ENCODE measurements at places on chromosomes 13 and 19.

DNA sequence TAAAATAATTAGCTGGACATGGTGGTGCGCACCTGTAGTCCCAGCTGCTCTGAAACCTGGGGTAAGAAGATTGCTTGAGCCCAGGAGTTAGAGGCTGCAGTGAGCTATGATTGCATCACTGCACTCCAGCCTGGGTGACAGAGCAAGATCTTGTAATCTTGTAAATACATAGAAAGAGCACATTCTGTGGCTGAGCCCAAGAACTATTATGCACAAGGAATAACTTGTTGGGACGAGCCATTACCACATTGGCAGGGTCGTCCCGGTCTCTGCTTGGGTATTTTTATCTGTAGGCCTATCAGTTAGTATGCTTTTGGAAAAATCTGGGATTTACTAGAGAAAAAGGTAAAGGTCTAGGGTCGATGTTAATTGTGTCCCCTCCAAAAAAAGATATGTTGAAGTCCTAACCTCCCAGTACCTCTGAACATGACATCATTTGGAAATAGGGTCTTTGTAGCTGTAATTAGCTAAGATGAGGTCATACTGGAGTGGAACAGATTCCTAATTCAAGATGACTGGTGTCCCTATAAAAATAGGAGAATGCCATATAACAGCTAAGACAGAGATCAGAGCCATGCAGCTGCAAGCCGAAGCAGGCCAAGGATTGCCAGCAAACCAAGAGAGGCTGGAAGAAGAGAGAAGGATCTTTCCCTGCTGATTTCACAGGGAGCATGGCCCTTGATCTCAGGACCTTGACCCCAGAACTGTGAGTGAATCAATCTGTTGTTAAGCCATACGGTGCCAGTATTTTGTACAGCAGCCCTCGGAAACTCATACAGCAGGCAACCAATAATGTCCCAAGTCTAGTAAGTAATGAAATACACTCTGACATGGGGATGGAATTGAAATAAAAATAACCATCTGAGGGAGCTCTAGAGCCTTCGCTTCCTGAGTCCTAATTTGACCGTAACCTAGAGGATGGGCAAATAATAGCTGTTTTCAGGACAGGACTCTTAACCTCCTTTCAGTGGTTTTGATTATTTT, 77.0 kb downstream of the TM9SF2 start:
- no peak for DNase-seq

DNA sequence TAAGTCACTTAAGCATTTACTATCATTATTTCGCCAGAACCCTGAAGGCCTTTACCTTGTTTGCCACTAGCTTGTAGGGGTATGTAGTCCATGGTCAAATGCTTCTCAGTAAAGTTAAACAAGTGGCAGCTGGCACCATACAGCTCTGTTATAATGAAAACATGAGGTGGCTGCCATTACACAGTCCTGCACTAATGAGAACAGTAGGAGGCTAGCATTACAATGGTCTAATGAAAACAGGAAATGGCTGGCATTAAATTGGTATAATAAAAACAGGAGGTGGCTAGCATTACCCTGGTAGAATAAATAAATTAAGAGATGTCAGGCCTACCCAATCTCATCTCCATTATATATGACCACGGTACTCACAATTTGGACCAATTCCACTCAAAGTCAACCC, 107.5 kb downstream of the PCDH17 start:
- no peak for DNase-seq

GRCh38 chr13:97539651-97540610, 106.0 kb downstream of the RAP2A start:
- DNase-seq: no peak

DNA sequence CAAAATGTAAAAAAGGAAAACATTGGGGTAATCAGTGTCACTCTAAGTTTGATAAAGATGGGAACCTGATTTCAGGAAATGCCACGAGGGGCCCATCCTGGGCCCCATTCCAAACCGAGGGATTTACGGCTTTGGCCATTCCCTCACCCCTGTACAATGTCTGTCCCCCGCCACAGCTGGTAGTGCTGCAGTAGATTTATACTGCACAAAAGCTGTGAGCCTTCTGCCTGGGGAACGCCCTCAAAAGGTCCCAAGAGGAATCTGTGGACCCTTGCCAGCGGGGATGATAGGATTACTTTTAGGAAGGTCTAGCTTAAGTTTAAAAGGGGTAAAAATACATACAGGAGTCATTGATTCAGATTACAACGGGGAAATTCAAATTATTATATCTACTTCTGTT, 173.4 kb upstream of the SGCG start:
- DNase-seq: no peak

DNA sequence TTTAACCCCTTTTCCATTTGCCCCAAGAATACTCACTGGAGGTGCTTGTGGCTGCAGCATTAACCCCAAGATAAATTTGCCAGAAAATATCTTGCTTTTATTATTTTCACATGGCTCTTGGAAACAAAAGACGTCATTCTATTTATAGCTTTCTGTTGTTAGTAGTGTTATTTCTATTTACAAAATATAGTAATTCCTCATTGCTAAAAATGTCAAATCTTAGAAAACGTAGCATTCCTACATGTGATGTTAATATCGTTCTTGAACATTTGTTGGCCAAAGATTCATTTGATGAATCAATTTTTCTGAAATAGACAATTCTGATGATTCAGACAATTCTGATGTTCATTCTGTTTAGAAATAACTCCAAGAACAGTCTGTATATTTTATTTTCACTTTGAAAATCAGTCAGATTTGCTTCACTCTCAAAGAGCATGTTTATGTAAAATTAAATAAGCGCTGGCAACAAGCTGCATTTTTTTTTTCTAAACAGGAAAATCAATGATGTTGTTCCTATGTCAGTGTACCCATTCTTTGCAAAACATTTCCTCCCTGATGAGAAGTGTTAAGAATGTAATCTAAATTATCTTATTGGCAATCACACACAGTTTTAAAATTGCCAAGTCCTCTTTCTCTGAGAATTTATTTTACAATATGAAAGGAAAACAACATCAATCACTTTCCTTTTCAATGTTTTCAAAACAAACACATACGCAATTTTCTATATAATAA, 334.0 kb downstream of the KCTD12 start:
- no peak for DNase-seq

GRCh38 chr19:48705431-48705830, 9.7 kb downstream of the FUT2 start:
- DNase-seq: no peak

DNA sequence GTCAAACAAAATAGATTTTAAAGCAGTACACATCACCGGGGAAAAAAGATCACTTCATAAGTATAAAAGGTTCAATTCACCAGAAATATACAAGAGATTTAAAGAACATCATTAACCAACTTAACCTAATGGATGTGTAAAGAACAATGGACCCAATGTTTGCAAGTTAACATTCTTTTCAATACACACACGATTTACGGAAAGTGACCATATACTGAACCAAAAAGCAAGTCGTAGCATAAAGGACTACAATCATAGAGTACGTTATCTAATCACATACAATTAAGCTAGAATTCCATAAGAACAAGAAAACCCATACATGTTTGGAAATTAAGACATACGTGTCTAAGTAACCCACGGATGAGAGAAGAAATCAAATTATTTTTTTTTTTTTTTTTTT, 9.6 kb downstream of the TGDS start:
- DNase-seq: no peak

DNA sequence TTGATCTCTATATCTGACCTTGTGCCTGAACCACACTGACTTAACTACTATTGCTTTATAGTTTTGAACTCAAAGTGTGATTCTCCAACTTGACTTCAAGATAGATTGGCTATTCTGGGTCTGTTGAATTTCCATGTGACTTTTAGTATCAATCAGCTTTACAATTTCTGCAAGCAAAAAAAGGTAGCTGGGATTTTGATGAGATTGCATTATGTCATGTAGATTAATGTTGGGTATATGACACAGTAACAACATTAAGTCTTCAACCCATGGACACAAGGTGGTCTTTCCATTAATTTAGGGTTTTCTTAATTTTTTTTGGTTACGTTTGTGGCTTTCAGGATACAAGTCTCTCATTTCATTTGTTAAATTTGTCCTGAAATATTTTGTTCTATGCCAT, 28.2 kb downstream of the NLRP5 start:
- DNase-seq: no peak

DNA sequence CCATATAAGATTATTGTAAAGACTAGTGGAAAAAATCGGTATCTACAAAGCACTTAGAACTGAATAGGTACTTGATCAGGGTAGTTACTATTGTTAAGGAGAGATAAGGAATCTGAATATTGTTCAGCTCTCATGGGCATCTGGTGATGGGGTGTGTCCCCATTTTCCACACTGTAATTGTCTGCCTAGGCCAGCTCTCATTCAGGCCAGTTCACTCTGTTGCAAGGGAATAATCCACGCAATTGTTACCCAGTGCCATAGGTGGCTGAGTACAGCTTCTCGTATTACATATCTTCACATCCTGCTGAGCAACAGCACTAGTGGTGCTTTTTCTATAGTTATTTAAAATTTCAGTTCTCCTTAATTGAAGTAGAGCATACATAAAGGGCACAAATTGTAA, 45.6 kb upstream of the C13orf42 start:
- no peak for DNase-seq

All from T-helper 1 cell (primary cell).